Right atrium auricular region (tissue), 2 donors: ENCODE measurements at places on chromosomes 16 and 17. TPM values are rescaled to one million over a fixed set of nuclear protein-coding genes. Genes with fewer than 3 reads are reported as not detected.

DNA sequence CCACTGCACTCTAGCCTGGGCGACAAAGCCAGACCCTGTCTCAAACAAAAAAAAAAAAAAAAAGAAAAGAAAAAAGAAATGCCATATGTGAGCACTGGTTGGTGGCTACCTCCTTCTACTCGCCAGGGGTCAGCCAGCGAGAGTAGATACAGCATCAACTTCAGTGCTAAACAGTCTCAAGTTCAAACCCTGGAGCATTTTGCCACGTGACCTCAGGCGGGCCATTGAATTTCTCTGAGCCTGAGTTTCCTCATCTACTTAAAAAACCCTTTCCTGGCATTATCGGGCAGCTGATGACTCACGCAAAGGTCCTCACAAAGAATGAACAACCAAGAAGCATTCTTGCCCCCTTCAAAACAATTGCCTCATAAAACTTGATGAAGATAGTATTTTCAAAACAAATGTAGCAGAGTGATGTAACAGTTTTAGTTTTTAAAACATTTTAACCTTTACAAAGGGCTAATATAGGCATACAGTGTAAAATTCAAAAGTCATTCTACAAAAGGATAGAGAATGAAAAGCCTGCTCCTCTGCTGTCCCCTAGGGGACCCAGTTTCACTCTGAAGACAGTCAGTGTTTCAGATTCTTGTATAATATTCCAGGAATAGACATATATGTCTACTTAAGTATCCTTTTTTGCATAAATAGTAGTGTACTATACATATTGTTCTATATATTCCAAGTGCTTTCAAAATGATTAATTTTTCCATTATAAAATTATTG lies 28.4 kb downstream of the DNAH2 start:
- peak; percentile 71 for DNase-seq
- H3K27ac ChIP-seq = no peak overlapping the region
- H3K36me3 ChIP-seq = no peaks in the 10 kb centered on the region
- no peaks in the 10 kb centered on the region for H3K4me1 ChIP-seq

DNA sequence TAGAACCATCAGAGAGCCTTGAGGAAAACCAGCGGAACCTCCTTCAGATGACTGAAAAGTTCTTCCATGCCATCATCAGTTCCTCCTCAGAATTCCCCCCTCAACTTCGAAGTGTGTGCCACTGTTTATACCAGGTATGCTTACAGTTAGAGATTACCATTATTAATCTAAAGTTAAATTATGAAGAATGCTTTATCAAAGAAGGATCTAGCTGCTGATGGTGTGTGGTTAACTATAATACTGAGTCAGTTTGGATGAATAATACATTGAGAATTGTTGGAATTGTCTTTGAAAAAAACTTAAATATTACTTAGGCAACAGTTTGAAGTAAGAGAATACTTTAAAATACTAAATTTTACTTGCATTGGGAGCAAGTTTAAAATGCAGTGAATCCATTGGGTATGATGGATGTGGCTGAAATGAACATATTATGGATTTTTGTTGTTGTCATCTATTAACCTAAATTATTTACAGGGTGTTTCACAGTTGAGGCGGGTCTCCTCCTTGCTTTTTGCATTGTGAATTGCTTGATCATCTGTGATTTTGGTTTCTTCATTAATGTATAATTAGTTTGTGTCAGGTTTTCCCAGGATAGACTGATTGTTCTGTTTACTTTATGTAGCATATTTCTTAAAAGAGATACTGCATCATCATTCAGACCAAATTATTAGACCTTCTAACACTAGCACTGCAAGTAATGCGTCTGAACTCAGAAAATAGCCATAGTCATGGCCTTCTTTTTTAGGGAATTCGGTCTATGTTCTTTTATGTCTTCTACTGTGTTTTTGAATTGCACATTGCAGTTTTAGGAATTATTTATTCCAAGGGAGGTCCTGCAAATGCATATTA lies 47.8 kb downstream of the OMG start:
- H3K27ac ChIP-seq = no peak overlapping the region
- no peaks in the 10 kb centered on the region for H3K36me3 ChIP-seq
- no peak overlapping the region for H3K4me3 ChIP-seq
- DNase-seq = no peak
- no peaks in the 10 kb centered on the region for H3K27me3 ChIP-seq

- H3K27me3 ChIP-seq = no peaks in the 10 kb centered on the region
- no peaks in the 10 kb centered on the region for H3K4me1 ChIP-seq
- DNase-seq = no peak
- no peaks in the 10 kb centered on the region for H3K36me3 ChIP-seq
- H3K27ac ChIP-seq = no peak overlapping the region
These were observed 59.7 kb downstream of the PLCG2 start for GRCh38 chr16:81838794-81839193.

The C16orf87 gene
- total RNA-seq = 12.0 TPM

- DNase-seq = no peak
- H3K4me1 ChIP-seq = no peaks in the 10 kb centered on the region
- peaks cover 73% of the 10 kb centered on the region for H3K36me3 ChIP-seq
- no peaks in the 10 kb centered on the region for H3K27me3 ChIP-seq
- no peak overlapping the region for H3K27ac ChIP-seq
- H3K4me3 ChIP-seq = no peak overlapping the region
These were observed 10.4 kb downstream of the SULT1A2 start for GRCh38 chr16:28586466-28586865.

DNA sequence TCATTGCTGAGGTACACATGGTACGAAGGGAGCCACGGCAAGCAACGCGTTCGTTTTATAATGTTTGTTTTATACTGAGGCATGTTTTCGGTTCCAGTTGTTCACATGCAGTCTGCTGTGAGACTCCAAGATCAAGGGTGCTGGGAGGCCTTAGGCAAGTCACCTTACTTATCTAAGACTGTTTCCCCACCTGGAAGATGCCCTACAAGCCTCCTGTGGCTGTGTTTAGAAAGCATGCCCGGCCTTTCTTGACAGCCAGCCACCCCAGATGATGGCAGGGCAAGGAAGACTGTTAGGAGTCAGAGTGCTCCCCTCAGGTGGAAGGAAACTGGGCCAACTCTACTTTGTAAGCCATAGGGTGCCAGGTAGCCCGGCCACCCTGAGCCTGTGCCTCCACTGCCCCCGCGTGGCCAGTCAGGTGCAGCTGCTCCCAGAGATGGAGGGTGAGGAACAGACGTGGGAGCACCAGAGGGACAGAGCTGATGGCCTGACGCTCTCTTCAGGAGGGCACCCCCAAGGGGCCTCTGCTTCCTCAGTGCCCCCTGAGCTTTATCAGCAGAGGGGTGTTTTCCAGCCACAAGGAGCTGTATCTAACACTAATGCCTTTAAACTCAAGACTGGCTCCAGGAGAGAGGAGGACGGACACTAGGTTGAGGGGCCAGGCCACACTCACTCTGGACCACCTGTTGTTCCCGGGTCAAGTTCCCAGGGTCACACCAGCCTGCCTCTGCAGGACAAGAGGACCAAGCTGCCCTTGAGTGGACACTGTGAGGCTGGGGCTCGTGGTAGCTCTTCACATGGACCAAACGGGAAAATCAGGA lies 5.4 kb downstream of the NAT9 start:
- peaks cover 58% of the 10 kb centered on the region for H3K4me1 ChIP-seq
- DNase-seq = peak; percentile 65
- H3K36me3 ChIP-seq = peaks cover 33% of the 10 kb centered on the region

The SULT1A2 gene
- total RNA-seq = 1.9 TPM

The CA5A gene
- total RNA-seq = not detected
